ENCODE measurements at places on chromosomes 6 and 20. TPM values are rescaled to one million over a fixed set of nuclear protein-coding genes. Genes with fewer than 3 reads are reported as not detected.
A peak's percentile ranks its signal among the peaks of the same experiment; 100 is the strongest.

DNA sequence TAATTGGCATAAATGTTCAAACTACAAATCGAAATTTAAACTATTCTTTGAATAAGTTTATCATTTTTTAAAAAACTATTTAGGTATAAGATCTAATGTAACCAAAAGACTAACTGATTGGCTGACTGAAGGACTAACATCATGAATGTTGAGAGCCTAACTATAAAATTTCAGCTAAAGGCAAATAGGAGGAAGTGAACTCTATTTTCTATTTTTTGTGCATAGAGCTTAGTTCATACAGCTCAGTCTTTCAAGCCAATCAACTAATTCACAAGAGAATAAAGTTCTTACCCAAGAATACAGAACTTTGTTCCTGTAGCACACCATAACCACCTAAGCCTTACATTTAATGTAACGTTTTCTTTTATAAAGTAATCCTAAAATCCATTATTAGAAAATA, 46.3 kb upstream of the STXBP5 start:
- DNase-seq: no peak

ELOVL5 gene
- 43.9 TPM for total RNA-seq

DNA sequence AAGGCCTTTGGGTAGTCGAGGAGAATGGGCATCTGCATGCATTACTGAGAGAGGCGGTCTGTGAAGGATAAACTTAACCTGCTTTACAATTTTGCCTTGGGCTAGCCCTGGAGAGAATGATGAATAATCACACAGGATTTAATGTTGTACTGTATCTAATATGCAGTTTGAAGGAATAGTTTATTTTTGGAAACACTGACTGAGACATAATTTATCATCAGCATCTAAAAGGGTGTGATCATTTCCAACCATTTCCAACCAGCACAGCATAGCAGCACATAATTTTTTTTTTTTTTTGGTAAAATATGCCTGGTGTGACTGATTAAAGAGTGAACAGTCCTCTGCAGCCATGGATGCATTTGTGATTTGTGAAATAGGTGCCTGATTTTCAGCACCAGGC, 519.5 kb downstream of the PHF3 start:
- DNase-seq: no peak

DNA sequence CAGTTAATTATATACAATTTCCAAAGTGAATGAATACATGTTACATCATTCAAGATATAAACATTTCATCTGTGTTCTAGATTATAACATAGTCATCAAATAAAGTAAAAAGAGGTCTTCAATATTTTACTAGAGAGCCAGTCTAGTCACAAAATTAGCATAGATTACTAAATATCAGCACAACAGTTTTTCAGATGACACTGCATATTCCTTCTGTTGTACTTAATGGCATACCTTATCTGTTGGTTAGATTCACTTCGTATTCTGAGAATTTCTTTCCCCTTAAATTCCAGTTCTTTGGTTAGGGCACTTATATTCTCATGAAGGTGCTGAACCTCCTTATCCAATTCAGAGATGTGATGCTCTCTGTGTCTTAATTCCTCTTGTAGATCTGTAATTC, 39.8 kb upstream of the MCM9 start:
- DNase-seq: no peak

CFB gene
- 171 TPM for total RNA-seq

ZNF334 gene
- 4.8 TPM for total RNA-seq

- DNase-seq: no peak
Measured at GRCh38 chr6:20162515-20162914, 49.8 kb downstream of the MBOAT1 start.

- DNase-seq: peak; percentile 93
Measured at GRCh38 chr20:45415822-45416637, at the start of gene PIGT. TSS of gene PIGT (plus strand) at chr20:45416141. CDS start at chr20:45416157, 16 bp downstream.

DNA sequence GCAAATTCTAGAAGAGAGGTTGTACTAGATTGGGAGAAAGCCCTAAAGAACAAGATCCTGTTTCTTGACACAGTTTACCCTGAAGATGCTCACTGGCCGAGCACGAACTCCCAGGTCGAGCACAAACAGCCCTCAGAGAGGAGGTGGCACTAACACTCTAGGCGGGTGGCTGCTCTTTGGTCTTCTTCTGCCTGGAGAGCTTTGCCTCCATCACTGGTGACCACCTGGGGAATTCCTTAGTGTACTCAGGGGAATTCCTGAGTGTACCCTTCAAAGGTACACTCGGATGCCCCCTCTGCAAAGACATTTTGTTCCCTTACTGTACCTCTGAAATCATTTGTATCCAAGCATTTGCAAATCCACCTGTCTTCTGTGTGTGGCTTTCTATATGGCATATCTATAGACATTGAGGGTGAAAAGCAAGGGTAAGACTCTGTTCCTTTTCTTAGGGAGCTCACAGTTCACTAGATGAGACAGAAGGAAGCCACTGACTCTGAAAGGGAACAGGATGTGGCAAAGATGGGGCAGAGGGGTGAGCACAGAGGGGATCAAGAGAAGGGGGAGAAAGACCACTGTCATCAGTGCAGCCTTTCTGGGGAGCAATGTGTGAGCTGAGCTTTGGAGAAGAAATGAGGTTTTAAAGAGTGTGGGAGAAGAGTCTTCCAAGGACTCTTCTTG, 169.8 kb upstream of the PROKR2 start:
- DNase-seq: no peak

SEMG2 gene
- total RNA-seq: not detected

DNA sequence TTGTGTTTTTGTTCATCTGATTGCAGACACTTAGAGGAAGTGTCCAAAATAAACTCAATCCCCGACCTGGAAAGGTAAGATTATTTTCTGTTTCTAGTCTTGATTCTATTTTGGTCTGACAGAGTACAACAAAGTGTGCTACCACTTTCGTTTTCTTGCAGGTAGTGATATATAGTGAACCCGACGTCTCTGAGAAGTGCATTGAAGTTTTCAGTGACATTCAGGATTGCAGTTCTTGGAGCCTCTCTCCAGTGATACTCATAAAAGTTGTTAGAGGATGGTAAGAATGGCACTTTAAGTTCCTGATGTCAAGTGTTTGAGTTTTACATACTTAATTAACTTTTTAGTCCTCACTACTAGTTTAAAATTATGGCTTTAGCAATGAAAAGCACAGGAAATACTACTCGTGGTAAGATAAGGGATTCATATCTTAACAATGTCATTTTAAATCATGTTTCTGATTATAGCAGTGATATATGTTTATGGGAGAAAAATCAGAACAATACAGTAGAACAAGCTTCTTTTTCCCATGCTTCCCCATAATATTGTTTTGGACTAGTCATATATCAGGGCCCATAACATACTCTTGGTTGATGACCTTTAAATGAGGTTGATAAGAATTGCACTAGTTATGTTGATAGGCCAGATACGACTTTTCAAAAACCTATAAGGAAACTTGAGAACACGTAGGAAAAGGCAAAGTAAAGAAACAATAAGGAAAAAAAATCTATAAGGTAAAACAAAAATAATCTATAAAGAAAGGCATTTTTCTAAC, 104.0 kb downstream of the RTN4IP1 start:
- DNase-seq: no peak

GRCh38 chr6:6964675-6965074, 143.1 kb upstream of the RREB1 start:
- no peak for DNase-seq

SRSF12 gene
- 1.9 TPM for total RNA-seq

CLPSL1 gene
- total RNA-seq: not detected

BPIFB1 gene
- total RNA-seq: 0.82 TPM

- DNase-seq: no peak
Measured at GRCh38 chr6:116087437-116088027, 13.1 kb upstream of the NT5DC1 start.

DNA sequence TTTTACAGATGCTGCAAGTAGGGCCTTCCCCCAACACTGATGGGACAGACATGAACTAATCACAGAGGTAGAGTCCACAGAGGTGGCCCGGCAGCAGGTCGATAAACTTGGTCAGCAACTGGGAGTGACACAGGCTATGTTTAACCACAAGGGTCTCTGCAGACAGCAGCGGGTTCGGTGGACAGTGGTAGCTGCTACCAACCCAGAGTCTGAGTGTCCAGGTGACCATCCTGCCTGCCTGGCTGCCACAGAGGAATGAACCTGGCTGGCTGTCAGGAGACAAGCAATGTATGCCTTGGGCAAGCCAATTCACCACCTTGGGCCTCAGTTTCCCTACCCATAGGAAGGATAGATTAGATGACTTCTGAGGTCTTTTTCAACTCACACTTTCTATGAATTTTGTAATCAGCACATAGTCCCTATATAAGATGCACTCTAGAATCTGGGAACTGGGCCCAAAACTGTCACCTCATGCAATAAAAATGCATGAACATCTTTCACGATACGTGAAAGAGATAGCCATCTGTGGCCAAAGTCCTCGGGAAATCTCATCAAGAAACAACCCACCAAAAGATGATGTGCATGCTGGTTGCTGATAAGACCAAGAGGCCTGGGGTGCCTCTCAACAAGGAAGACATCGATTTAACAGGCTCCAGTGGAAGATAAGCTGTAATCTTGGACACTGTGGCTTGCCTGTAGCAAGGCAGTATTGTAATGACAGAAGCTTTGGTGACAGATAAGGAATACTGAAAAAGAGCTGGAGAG, 30.5 kb downstream of the MDGA1 start:
- no peak for DNase-seq

DNA sequence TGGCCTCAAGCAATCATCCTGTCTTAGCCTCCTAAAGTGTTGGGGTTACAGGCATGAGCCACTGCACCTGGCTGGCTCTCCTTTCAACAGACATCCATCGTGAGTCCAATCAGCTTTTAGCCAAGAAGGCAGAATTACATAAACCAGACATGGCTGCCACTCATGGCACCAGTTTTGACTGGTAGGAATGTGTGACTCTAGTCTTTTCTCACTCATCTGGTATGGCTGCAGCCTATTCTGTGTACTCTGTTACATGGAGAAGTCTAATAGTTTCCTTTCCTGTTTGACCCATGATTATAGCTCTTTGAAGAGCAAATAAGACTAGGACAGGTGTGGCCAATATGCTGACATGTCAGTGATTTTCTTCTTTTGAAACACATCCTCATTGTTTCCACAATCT, 27.0 kb upstream of the RNF144B start:
- DNase-seq: no peak

SLC26A8 gene
- not detected for total RNA-seq

DNA sequence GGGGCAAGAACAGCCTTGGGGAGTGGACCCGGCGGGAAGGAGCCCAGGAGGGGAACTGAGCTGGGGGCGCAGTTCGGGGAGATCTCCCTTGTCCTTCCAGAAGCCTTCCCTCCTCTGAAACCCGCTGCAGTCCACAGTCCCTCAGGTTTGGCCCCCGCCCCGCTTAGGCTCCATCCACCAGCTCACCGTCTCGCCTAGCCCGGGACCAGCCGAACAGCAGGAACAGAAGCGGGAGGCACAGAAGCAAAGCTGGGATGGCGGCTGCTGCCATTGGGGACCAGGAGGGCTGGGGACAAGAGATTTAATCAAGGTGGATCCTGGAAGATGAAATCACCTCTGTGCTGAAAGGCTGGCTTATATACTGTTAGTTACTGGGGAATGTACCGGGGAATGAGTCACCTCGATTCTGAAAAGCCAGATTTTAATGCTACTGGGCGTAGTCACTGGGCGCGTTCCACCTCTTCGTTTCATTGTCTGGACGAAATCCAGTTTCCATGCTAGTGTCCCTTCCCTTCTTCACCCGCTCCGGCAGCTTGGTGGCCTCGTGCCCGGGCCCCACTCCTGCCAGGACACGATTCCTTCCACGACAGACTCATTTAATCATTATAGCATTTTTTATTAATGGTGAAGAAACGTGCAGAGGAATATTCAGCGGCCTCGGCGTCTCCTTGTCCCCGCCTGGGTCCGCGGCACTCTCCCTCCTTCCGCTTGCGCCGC, at the start of gene RAET1L:
RAET1L (minus strand) TSS at position 332 of the 717 bp plus-strand sequence; CDS start at position 271, 61 bp downstream.
- no peak for DNase-seq

GRCh38 chr6:129280749-129281148, 397.8 kb downstream of the LAMA2 start:
- DNase-seq: no peak

- DNase-seq: no peak
Measured at GRCh38 chr6:126716826-126717509, 377.1 kb downstream of the CENPW start.

DNA sequence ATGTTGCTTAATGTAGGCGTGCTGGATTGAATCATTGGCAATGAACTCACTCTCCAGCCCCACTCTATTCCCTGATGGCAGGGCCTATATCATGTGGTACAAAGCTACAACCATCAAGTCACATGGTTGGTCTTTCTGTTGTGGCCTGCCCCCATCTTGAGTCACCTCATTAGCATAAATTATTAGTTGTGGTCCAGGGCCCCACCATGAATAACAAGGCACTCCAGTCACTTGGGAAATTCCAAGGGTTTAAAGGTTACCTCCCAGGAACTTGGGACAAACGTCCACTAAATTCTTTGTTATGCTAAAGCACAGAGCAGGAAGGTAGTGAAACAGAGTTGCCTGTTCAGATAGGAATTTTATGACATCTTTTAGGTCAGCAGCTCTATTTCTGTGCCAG, 193.7 kb downstream of the SLC35F1 start:
- no peak for DNase-seq

DNA sequence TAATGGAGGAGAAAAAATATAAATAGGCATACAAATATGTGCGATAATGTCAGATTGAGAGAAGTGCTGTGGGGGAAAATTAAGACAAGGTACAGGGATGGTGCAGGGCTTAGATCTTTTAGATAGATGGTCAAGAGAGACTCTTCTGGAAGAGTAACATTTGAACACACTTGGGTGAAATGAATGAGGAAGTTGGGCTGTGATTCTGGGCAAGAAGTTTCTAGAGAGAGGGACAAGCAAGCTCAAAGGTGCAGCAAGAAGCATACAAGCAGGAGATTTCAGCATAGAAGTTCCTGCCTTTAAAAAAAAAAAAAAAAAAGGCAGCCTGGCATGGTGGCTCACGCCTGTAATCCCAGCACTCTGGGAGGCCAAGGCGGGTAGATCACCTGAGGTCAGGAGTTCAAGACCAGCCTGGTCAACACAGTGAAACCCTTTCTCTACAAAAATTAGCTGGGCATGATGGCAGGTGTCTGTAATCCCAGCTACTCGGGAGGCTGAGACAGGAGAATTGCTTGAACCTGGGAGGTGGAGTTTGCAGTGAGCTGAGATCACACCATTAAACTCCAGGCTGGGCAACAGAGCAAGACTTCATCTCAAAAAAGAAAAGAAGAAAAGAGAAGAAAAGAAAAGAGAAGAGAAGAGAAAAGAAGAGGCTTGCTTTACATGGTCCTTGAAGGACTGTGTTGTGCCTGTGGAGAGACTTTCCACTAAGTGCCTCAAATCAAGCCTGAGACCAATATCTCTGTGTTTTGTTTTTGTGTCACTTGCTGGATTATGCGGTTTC, 9.7 kb upstream of the CD83 start:
- DNase-seq: no peak

DNA sequence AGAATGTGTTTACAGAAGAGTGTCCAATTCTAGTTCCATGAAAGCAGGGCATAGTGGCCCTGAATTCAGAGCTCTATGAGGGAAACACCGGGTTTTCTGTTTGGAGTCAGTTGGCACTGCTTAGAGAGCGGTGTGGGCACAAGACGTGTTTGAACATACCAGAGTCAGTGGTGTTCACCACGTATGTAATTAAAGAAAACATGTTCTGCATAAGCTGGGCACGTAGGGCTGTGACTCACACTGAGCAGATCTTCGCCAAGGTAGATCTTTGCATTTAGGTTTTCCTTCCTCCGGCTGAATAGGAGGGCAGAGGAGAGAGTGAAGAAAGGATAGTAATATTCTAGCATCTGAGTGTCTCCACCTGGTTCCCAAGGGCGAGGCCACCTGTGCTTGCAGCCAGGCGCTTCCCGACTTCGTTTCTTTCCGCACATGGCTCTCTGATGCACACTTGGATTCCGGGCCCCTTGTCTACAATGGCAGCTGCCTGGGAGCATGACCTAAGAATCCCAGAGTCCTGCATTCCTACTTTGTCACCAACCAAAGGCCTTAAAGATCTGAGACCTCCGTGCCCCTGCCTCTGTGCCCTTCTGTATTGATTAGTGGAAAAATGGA, 136.2 kb downstream of the ERMARD start:
- no peak for DNase-seq

Data from HepG2 (cell line).